Activated naive CD4-positive, alpha-beta T cell (primary cell): ENCODE measurements at places on chromosomes 6 and 20.

DNA sequence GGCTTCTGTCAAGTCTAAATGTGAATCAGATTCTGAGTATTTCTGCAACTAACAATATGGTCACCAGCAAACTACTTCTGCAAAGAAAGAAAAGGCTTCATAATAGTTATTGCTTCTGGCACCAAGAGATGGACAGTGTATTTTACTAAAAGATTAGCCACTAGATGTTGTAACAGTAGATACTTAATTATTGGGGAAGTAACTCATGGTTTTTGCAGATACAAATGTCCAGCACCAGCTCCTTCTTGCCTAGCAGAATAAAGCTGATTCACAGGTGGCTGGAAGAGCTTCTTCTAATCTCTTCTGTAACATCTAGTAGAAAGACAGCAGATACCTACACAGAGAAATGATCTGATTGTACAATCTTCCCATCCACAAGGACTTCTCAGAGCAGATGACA lies 21.2 kb downstream of the ATXN1 start:
- DNase-seq = no peak

DNA sequence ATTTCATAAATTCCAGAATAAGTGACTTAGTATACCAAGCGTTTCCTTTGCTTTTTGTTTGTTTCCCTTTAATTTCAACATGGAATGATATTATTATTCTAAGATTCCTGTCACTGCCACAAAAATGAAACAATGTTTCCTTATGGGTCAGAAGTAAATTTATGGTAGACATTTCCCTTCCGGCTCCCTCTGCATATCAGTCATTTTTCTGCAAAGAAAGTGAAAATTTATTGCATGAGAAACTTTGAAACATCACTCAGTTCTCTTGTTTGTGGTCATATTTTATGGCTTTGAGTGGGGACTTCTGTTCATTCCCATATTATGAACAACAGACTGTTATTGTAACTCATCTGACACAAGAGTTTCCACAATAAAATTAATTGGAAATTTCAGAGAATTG lies 97.8 kb downstream of the NKAIN2 start:
- DNase-seq = no peak

DNA sequence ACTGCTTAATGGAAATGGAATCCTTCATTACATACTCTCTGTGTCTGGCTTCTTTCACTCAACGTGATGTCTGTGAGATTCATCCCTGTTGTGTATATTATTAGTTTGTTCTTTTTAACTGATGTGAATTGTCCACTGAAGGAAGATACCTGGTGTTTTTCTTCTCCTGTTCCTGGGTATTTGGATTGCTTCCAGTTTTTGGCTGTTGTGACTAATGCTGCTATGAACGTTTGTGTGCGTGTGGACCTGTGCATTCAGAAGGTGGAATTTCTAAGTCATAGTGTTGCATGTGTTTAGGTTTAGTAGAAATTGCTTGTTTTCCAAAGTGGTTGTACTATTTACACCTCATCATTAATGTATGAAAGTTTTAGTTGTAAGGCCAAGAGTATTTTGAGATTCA lies 3.8 kb downstream of the TULP4 start:
- DNase-seq = no peak

- DNase-seq = no peak
These were observed 66.8 kb downstream of the SCAND1 start for GRCh38 chr20:35887393-35888064.

- no peak for DNase-seq
These were observed 256.1 kb downstream of the TBX18 start for GRCh38 chr6:84508334-84508733.

- DNase-seq = no peak
These were observed 8.1 kb downstream of the SMAP1 start for GRCh38 chr6:70675822-70676221.

- no peak for DNase-seq
These were observed 14.8 kb upstream of the SERPINB9 start for GRCh38 chr6:2917801-2918445.

DNA sequence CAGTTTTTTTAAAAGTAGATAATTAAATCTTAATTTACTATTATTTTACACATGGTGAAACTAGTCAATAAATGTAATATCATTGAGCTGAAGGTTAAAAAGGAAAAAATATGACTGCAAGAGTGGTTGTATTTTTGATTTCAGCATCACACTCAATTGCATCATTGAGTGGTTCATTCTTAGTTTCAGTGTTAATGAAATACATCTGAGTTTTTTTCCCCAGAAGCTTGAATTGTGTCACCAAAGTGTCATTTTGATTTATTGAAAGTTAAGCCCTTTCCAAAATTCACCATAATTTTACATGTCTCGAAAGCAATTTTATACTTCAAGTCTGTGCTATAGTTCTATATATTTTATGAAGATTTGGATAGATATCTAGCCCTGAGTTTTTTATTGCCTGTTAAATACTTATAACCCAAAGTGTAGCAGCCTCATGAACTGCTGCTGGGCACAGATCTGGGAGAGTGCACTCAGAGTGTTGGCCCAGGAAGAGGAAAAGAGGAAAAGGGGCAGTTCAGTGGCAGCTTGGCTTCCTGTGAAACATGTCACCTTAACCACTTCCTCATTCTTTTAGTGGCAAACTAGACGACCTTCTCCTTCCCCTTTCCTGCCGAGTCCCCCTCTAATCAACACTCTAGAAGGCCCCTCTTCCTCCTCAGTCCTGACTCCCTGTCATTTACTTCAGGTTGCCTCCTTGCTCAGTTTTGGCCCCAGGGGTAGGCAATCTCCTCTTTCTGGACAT lies 140.7 kb downstream of the ESR1 start:
- no peak for DNase-seq
